ENCODE measurements at places on chromosomes 12 and 14.

- no peak for DNase-seq
Observed at GRCh38 chr12:129103231-129103630, 250.0 kb downstream of the GLT1D1 start.

- no peak for DNase-seq
Observed at GRCh38 chr14:85534458-85535293, 4.7 kb downstream of the FLRT2 start.

DNA sequence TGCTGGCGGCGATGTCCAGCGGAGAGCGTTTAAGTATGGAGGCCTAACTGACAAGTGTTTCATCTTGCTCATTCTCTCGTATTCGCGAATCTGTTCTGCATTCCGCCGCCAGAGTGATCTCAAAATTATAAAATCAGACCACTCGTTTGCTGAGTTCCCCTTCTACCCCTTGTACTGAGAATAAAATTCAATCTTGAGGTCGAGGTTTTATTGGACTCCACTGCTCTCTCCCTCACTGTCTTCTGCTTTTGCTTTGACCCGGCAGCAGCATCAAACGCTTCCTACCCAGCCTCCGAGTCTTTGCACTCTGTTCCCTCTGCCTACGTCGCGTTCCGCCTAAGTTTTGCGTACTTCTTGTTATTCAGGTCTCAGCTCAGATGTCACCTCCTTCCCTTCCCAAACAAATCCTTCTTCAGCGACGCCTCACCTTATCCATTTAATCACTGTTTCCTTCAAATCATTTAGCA, 462 bp downstream of the KNTC1 start:
- DNase-seq = no peak

GRCh38 chr12:113917393-113917792, 48.7 kb downstream of the RBM19 start:
- DNase-seq = no peak

DNA sequence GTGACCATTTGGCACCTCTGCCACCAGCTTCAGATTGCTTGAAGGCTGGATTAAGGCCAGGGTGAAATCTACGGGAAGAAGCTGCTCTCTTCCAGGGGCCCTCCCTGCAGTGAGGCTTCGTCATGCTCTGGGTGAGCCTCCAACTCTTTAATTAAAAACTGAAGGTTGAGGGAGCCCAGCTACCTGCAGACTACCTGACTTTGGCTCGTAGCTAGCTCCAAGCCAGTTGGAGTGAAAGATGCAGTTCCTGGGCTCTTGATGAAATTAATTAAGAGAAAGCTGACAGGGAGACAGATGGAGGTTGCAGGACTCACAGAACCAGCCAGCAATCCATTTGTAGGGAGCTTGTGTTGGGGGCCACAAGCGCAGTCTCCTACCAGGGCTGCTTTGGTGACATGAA, 168.5 kb upstream of the SFSWAP start:
- DNase-seq = no peak

DNA sequence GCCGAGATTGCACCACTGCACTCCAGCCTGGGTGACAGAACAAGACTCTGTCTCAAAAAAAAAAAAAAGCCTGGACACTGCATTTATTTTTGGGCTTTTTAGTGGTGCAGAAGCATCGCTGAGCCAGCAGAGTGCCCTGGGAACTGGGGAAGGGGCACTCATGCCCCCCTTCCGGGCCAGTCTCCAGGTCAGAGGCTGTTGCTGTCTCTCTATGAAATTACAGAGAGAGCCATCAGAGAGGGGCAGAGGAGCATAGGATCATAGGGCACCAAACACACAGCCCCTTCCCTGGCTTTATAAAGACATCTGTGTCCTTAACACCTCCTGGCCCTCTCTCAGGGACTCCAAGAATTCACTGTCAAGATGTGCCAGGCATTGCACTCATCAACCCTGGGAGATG, 195.8 kb downstream of the CALM1 start:
- no peak for DNase-seq

DNA sequence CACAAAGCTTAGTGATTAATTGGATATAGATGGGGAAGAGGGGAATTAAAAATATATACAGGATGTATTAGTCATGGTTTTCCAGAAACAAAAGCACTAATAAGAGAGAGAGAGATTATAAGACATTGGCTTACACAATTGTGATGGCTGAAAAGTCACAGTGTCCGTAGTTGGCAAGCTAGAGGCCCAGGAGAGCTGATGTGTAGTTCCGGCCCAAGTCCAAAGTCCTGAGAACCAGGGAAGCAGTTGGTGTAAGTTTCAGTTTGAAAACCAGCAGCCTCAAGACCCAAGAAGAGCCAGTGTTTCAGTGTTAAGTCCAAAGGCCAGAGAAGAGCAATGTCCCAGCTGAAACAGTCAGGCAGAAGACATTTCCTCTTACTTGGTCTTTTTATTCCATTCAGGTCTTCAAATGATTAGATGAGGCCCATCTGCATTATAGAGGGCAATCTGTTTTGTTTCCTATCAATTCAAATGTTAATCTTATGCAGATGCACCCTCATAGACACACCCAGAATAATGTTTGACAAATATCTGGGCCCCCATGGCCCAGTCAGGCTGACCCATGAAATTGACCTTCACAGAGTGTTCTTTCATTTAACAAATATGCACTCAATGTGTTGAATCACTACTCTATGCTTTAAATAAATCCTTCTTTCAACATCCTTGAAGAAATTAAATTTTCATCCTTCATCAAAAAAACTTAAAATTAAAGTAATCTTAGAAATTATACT, 67.2 kb upstream of the DIO2 start:
- no peak for DNase-seq

- no peak for DNase-seq
Observed at GRCh38 chr12:58463051-58463450, 457.3 kb downstream of the LRIG3 start.

DNA sequence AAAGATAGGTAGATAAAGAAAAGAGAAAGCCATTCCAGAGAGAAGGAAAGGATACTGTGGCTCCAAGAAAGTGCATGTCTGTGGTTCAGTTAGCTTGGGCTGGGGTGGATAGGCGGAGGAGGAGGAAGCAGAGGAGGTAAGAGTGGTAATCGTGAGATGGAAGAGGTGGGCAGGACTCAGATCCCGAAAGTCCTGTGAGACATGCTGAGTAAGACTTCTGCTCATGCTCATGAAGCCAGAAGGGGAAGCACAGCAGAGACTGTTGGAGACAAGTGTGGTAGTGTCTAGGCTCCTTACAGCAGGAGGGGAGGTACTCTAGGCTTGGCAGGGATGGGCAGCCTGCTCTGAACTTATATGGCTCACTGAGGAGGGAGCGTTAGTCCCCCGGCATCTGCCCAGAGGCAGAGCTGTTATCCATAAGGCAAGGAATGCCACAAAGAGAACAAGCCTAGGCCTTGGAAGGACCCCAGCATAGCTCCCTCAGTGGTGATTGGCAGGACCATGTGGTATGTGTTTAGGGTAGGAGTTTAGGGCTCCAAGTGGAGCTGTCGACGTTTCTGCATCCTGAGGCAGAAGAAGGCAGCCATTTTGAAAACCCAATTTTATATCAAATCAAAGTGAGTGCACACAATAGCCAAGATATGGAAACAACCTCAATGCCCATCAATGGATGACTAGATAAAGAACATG, 135.3 kb downstream of the SMOC1 start:
- DNase-seq = no peak

- DNase-seq = no peak
Observed at GRCh38 chr14:63854330-63854729, 1.5 kb downstream of the SYNE2 start.

GRCh38 chr12:121637231-121637914, 11.0 kb downstream of the ORAI1 start:
- peak; percentile 82 for DNase-seq

DNA sequence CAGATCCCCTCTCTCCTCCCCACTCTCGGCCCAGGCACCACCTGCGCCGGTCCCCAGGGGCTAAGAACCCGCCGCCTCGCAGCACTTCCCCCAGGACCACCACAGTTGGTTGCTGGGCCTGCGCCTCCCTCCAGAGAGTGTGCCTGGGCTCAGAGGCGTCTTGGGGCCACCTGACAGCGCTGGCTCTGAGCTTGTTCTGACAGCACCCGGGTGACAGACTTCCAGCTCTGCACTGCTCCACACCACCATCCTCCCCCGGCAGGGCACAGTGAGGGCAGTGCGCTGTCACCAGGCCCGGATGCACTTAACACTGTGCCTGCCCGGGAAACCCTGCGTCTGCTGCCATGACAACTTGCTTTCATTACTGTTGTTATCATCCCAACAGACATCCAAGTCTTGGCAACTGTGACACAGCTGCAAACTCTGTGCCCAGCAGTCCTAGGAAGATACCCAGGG, 6.6 kb downstream of the BRF1 start:
- DNase-seq = peak; percentile 78

DNA sequence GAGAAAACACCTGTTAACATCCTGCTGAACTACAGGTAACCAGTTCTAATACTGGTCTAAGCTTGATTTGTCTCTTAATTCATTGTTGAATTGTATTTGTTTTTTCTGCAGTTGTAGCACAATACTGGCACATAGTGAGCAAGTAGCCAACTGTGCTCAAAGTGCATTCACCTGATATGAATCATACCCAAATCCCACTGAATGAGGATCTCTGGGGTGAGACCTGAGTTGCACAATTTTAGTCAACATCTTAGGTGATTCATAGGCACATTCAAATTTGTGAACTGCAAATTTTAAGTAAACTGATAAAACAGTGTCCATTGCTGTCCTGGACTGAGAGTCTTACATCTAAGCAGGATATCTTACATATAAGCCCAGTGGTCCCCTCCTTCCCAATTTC, 12.8 kb downstream of the KCNC2 start:
- no peak for DNase-seq

DNA sequence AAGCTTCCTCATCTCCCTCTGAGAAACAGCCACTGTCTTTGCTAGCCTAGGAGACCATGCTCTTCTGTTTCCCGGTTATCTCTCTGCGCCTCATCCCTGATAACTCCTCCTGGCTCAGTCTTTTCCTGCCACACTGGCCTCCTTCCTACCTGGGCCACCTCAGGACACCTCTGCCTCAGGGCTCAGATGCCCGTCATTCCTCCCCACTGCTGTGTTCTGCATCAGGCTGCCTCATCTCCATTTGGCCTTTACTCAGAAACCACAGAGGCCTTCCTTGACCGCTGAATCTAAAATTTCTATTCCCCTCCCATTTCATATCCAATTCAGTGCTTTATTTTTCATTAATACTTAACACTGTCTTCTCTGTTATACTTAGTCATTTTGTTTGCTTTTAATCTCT, 311.0 kb upstream of the RGS6 start:
- DNase-seq = no peak

DNA sequence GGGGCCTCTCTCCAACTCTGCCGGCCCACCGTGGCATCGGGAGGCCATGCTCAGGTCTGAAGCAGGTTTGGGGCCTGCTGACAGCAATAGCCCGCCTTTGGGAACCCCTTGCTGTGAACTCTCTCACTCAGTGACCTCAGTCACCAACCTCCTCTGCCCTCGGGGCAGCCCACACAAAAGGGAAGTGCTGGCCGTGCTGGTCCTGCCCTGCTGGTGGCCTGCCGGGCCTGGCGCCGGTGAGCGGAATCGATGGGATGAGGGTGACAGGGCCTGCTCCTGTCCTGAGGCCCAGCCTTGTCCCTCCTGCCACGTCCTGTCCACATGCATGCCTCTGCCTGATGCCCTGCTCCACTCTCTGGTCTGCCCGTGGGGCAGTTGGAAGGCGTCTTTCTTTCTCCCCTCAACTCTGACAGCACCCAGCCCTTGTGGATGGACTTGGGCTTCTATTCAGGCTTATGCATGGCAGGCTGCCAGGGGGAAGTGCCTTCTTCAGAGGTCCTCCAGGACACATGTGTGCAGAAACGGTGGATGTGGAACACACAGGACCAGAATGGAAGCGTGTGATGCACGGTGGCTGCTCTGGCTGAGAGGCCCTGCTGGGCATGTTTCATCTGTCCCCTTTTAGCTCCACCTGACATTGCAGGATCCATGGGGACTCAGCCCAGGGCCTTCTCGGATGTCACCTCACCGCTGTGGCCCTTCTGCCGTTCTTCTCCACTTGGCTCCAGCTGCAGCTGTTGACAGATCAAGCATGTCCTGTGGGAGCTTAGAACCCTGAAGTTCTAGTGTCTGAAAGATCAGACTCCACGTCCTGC, 31.9 kb downstream of the IL31 start:
- no peak for DNase-seq

DNA sequence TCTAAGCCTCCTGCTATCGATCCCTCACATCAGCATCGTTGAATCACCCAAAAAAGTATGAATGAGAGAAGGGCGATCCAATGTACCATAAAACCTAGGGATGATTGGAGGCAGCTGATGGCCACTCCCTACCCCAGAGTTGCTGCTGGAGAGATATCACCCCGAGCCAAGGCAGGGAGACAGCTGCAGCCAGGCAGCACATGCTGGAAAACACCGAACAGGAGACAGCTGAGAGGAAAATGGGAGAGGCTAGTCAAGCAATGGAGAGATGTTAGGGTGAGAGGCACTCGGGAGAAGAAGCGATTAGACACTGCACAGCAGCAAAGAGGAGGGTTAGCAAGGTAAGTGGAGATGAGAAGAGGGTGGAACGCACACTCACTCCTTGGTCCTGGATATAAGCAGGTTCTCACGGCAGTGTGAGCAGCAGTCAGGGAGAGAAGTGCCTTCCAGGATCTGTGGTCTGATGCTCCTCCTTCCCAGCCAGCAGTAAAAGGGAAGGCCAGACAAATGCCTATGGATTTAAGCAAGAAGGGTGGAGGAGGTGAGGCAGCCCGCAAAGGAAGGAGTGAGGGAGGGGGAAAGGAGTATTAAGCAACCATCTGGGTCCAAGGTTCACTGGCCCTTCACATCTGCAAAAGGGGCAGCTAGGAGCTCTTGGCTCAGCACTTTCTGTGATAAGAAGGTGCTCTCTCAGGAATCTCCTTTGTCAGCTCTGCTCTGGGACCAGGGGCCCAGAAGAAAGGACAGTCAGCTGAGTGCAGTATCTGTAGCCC, at the start of gene SLC7A7:
TSS of gene SLC7A7 (minus strand) at position 495 of the 773 bp plus-strand sequence. CDS start 2,037 bp downstream, outside the sequence.
- no peak for DNase-seq

DNA sequence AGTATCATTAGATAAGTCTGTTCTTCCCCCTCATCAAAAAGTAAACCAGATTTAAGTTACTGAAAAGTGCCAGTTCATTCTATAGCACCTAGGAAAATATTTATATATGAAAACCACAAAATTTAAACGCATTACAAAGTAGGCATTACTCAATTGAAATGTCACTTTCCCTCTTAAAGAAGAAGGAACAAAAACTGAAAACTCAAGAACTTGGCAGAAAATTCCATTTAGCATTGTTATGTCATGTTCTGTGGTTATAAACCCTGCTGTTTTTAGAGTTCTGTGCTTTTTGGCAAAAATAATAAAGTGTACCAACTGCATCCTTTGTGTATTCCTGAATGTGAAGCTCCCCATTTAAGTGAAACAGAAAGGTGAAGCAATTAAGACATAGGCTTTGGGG, 3.6 kb downstream of the FGD4 start:
- no peak for DNase-seq
